Neuronal stem cell (in vitro differentiated cells): ENCODE measurements at places on chromosomes 1 and 21.

DNA sequence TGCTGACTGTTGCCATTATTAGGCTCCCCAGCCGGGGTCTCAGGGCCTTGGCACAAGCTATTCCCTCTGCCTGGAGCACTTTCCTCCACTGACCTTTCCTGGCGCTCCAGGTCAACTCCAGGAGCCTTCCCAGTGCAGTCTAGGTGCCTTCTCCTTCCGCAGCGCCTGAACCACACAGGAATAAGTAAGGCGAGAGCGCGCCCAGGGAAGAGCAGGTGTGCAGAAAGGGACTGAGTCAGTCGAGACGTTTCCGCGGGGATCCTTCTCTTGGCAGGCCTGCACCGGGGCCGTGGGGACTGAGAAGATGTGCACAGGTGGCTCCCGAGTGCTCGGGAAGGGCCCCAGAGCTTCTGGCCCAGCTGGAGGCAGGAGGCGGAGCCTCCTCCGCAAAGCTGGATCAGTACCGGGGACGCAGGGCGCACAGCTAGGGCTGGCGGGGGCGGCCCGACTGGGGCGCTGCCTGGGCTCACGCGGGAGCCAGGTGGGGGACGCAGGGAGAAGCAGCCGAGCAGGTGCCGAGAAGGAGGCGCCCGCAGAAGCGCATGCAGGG is 765 bp upstream of the BMP8A start:
- no peak for DNase-seq

- no peak for DNase-seq
These were observed 65.3 kb upstream of the TARDBP start for GRCh38 chr1:10947181-10947580.

DNA sequence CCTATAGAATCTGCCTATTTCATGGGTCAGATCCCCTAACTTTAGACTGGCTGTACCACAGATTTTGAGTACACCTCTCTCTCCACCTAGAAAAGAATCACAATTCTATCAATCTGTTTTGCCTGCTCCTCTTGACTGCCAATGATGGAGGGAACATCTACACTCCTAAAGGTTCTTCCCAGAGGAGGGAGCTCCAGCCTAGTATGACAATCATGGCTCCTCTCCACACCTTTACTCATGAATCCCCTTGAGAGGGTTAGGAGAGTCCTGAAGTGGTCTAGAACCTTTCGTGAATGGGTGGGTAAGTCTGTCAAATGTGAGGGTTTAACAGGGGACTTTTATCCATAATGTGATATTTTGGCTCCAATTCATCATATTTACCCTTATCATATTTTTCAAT is 48.0 kb downstream of the DNAI4 start:
- DNase-seq = no peak

DNA sequence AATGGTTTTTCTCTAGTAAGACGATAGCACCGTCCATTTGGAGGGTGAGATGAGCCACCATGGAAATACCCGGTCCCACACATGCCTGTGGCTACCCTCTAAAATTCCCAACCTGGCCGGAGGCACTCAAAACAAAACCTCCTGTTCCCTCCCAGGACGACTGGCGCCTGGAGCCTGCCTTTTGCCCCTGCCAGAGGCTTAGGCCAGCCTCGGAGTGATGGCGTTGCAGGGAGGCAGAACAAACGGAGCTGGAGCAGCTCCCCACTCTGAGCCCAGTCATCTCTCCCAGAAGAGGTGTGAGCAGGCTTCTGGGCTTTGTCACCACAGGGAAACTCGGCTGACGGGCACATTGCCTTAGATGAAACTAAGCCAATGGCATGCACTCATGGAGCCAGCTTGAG is 213.7 kb upstream of the HOOK1 start:
- no peak for DNase-seq

- no peak for DNase-seq
These were observed 175.8 kb downstream of the TYW3 start for GRCh38 chr1:74908797-74909196.

- DNase-seq = no peak
These were observed 1.1 kb upstream of the TMEM167B start for GRCh38 chr1:109089242-109090015.

GRCh38 chr21:38208118-38208517 is 48.7 kb upstream of the KCNJ15 start:
- no peak for DNase-seq

DNA sequence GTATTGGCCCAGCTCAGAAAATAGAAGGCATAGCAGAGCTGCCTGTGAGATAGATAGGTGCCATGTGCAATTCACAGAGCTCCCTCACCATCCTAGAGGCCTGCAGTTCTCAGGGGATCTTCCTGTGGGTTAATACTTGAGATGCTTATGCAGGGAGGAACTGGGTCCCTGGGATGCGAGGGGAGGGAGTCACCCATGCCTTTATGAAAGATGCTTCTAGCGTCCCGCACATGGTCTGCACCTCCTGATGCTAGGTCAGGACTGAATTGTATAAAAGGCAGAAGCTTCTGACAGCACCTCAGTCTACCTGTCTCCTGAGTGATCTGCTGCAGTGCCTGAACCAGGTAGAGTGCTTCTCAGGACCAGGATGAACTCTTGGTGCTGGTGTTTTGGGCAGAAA is at the start of gene LCE5A:
Gene LCE5A, plus strand, starts transcription at position 301 of the 400 bp plus-strand sequence. CDS start 732 bp downstream, outside the sequence.
- no peak for DNase-seq

- DNase-seq = no peak
These were observed 310.2 kb downstream of the PTPRC start for GRCh38 chr1:198948895-198949659.

DNA sequence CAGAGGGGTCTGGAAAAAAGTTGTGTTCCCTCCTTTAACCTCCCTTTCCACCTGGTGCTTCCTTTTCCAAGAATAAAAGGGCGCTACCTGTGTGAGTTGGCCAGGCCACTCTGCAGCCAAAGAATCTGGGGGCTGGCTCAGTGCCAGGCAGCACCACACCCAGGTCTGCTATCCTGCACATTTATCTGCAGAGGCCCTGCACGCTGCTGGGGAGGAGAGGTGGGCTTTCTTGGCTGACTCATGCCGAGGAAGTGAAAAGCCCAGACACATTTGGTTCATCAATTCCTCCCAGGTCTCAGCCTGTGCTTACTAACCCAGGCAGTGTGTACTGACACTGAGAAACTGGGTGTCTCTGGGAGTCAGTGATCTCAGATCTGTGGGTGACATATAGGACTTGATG is 79.8 kb upstream of the F3 start:
- DNase-seq = no peak

DNA sequence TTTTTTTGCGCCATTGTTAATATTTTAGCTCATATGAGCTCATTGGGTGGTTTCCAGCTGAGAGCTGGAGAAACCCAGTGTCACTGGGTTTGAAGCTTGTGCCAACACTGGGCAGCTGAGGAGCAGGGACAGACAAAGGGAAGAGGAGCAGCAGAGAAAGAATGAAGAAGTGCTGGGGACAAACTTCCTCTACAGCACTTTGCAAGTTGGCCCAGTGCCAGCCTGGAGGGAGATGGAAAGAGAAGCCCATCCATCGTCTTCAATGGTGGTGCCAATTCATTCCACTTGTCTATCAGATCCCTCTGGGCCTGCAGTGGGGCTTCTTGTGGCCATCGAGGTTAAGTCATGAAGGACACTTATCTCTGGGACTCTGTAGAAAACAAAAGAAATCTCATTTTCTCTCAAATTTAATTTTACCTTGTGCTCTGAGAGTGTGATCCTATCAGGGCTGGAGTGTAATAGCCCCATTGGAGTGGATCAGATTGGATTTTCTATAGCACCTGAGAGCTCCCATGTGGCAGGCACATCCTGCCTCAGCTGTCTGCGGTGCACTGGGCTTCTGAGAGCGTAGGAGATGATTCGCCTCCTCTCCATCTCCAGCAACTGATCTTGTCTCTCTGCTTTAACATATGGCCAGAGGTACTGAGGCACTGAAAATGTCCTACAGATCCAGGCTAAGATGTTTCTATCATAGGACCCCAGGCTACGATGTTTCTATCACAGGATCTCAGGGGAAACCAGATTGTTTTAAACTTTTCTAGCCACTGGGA is 114.7 kb downstream of the TNR start:
- DNase-seq = no peak

- DNase-seq = no peak
These were observed 106.0 kb downstream of the NTNG1 start for GRCh38 chr1:107246775-107247345.

GRCh38 chr1:211606914-211607753 is 28.2 kb upstream of the SLC30A1 start:
- DNase-seq = no peak

DNA sequence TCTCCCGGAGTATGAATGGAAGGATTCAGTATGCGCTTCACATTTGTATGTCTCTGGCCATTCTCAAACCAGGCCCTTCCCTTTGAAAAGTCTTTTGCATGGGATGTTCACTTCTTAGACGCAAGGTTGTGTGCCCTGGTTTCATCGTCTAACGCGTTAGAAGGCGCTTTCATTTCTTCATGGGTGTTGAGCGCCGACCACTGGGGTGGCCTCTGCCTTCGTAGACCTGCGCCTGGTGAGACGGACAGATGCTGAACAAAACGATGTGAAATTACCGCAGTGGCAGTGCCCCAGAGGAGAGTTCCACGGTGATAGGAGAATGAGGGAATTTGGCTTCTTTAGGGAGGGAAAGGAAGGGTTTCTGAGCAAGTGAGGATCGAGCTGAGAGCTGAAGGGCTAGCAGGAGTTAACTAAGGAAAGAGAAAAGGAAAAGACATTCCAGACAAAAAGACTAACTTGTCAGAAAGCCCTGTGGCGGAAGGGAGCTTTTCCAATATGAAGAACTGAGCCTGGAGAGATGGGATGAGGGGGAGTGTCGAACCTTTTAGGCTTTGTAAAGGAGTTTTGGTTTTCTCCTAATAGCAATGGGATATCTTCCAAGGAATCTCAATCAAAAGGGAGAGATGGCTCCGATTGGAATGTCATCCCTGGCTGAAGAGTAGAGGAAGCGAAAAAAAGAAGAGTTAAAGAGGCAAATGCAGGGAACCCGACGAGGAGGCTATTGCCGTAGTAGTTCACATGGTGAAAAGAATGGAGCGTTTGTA is 951 bp downstream of the GGPS1 start:
- no peak for DNase-seq
